Hypothalamus (tissue), 51 donors: ENCODE measurements at places on chromosomes 1 and 21.

DNA sequence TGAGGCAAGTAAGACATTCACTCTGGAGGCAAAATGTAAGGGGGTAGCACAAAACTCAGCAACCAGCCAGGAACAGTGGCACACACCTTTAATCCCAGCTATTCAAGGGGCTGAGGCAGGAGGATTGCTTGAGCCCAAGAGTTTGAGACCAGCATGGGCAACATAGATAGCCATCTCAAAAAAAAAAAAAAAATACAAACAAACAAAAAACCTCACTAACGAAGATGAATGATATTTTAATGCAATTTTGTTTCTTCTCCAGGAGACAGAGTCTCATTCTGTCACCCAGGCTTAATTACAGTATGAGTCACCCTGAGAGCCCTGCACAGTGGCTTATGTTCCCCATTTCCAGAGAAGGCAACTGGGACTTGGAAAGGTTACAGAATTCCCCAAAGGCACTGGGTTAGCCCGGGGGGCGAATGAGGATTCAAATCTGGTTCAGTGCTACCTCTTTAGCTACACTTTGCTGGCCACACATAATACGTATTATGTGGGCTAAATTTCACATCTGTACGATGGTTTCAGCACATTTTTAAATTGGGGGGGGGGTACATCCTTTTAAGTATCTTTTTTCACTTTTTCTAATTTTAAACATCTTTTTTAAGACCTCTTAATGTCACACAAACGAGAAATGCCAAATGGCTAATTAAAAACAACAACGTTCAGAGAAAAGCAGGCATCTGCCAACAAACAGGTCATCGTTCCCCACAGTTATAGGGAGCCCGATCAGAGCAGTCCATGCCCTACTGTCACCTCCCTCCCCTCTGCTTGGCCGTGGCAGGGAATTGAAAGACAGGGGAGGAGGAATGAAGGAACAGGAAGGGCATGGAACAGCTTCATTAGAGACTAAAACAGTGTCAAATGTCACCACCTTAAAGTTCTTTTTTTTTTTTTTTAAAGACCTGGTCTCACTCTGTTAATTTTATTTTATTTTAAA, 3.5 kb downstream of the CELA2A start:
- no peak for DNase-seq

- no peak for DNase-seq
Observed at GRCh38 chr21:42066521-42066920, 4.6 kb upstream of the UMODL1 start.

DNA sequence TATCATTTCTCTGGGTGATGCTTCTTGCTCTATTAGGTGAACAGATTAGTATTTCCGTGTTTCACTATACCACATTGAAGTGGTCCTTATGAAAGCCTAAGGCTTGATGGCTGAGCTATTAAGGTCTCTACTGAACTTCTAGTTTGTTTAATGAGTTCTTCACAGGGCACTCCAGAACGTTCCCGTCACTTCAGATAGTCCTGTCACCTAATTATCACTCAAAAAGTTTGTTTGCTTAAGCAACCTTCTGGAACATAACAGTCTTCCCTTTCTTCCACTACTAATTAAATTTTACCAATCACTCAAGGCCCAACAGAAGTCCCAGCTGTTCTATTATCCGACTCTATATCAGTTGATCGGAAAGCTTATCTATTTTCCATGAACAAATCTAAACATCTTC, 104.6 kb upstream of the ZC3H11B start:
- no peak for DNase-seq

DNA sequence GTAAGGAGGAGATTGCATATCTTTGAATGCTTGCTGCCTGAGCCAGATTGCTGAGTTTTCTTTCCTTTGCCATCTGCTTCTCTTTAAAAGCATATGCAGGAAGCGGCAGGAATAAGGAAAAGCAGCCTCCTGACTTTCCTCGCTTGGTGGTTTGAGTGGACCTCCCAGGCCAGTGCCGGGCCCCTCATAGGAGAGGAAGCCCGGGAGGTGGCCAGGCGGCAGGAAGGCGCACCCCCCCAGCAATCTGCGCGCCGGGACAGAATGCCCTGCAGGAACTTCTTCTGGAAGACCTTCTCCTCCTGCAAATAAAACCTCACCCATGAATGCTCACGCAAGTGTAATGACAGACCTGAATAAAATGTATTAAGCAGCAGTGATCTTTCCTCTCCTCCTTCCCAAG, 1.5 kb downstream of the CORT start:
- no peak for DNase-seq

- no peak for DNase-seq
Observed at GRCh38 chr1:240719953-240720700, 108.2 kb upstream of the GREM2 start.

GRCh38 chr1:20429296-20429695, 56.7 kb downstream of the CAMK2N1 start:
- DNase-seq, result no peak

GRCh38 chr1:23167353-23168078, 1.1 kb downstream of the LUZP1 start:
- DNase-seq, result peak; percentile 17

- DNase-seq, result no peak
Observed at GRCh38 chr21:25790122-25790877, 55.5 kb downstream of the GABPA start.

- no peak for DNase-seq
Observed at GRCh38 chr1:183218971-183219615, 33.0 kb downstream of the LAMC2 start.

DNA sequence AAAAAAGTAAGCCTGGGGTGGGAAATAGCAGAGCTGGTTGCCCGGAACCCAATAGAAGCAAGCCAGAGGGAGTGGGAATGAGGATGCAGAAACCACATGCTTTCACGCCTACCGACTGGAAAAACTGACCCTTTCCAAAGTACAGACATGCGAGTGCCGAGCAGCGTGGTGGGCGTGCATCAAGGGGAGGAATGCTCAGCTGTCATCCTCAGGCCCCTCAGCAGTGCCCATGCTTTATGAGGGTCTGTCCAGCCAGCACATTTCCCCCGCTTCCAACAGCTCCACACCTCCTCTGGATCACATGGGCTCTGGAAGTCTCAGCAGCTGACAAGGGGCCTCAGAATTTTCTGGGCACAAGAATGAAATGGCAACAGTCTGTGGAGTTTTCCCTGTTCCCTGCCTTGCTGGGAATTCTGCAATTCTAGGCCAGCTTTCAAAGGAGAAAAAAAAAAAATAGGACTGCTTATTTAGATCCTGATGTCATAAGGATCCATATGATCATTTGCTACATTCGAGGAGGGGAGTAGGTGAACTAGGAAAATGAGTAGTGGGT, 19.1 kb upstream of the IKBKE start:
- no peak for DNase-seq

- DNase-seq, result no peak
Observed at GRCh38 chr1:198845271-198845670, 206.4 kb downstream of the PTPRC start.

GRCh38 chr1:165143437-165144065, 213.0 kb downstream of the LMX1A start:
- no peak for DNase-seq

DNA sequence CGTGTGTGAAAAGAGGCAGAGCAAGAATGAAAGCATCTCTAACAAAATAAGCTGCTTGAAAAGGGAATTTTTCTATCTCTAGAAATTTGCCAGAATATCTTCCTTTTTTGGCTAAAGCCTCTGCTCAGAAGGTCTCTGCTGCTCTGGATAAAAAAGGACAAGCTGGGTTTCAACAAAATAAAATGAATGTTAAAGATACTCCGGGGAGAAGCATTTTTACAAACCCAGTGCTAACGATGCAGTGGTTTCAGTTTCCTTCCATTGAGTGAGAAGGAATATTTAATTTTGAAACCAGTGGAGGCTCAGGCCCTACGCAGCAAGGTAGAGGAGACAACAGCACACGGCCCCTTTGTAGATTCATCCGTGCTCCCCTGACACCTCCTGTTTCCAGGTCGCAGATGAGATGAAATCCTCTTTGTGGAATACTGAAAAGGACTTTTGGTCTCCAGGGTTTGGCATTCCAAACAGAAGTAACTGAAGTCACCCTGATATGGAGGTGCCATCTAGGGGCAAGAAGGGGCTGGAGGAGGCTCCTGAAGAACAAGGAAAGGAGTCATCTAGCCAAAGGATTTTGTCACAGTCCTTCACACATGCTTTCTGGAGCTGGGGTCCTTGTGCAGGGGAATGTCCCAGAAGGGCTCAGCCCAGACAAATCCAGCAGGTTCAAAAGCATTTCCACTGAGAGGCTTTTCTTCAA, 65.7 kb upstream of the SYT6 start:
- peak; percentile 3 for DNase-seq

DNA sequence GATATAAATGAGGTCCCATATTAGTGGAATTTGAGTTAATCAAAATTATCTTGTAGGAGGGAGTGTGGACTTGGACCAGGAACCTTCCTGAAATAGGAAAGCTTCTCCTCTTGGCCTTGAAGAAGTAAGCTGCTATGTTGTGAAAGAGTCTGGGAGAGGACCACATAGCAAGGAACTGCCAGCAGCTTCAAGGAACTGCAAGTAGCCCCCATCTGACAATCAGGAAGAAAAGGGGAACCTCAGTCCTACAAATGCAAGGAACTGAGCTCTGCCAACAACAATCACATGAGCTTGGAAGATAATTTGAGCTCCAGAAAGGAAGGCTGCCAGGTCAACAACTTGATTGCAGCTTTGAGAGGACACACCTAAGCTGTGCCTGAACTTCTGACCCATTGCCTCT, 8.2 kb upstream of the PRMT6 start:
- DNase-seq, result no peak

GRCh38 chr1:24952413-24952841, 22.4 kb upstream of the RUNX3 start:
- no peak for DNase-seq

GRCh38 chr1:166858726-166859419, 17.2 kb downstream of the TADA1 start:
- peak; percentile 51 for DNase-seq

DNA sequence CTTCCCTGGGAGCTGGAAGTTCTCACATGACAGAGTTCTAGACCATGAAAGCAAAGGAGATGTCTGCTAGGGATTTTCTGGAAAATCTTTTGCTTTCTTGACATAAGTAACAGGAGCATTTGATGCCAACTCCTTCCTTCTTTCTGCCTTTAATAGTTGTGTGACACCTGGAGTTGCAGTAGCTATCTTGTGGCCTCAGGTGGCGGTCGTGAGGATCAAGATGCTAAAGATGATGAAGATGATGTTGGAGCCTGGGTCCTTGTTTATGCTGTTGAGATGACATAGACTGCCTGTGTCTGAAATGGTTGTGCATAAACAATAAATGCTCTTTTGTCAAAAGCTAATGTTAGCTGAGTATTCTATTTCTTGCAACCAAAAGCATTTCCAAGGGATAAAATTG, 32.7 kb upstream of the KIRREL1 start:
- DNase-seq, result no peak
